ENCODE measurements at places on chromosomes 11 and 22.

DNA sequence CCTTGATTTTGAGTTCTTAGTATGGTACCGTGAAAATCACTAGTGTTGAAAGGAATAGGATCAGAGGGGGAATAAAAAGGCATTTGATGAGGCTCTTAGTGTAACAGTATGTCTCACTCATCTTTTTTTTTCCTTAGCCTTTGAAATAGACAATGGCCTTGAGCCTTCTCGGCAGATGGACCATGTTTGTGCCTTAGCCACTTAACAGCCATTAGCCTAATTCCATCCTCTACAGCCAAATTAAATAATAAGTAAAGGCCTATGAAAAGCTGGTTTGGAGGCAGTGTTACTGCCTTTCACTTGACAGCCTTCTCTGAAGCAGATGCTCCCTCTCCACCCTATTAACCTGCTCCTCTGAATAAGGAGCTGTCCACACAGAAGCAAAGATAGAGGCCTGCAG, 580.7 kb downstream of the NTM start:
- DNase-seq, result no peak

DNA sequence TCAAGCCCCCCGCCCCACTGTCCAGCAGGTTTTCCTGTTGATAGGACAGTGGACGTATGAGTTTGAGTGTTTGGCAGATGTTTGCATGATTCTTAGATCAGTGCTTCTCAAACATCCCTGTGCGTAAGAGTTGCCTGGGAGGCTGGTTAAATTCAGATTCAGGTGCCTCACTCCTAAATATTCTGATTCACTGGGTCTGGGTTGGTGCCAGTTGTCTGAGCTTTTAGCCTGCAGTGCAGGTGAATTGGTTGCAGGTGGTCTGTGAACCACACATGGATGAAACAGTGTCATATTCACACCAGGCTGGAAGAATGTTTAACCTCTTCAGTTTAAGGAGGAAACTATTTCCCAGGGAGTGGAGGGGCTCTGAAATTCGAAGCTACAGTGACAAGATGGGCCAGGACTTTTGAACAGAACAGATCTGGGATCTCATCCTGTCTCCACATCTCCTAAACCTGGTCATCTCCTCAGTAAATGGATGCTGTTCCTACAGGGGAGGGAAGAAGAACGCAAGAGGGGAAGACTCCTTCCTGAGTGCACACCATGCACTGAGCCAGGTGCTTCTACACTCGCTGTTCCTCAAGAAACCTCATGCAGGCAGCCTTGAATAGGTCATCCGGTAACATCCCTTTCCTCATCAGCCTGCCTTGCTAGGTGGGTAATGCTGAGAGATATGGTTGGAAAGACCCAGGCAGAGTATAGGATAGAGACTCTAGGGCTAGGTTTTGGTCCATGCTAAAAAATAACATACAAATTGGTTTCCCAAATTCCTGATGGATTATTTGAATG, 47.8 kb downstream of the TEAD1 start:
- DNase-seq, result no peak

DNA sequence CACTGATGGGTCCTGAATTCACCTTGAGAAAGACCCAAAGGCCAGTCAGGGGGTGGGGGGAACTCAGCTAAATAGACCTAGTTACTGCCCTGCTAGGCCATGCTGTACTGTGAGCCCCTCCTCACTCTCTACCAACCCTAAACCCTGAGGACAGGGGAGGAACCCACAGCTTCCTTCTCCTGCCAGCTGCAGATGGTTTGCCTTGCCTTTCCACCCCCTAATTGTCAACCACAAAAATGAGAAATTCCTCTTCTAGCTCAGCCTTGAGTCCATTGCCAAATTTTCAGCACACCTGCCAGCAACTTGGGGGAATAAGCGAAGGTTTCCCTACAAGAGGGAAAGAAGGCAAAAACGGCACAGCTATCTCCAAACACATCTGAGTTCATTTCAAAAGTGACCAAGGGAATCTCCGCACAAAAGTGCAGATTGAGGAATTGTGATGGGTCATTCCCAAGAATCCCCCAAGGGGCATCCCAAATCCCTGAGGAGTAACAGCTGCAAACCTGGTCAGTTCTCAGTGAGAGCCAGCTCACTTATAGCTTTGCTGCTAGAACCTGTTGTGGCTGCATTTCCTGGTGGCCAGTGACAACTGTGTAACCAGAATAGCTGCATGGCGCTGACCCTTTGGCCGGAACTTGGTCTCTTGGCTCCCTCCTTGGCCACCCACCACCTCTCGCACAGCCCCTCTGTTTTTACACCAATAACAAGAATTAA, 2.4 kb upstream of the TTC36 start:
- no peak for DNase-seq

- no peak for DNase-seq
Measured at GRCh38 chr22:50724616-50725015, 13.4 kb upstream of the ACR start.
